Activated CD8-positive, alpha-beta T cell treated with anti-CD3 and anti-CD28 coated beads, Interleukin-2, amount 10 ng/mL, durations not matched to agents 7 days and 5 days (primary cell): ENCODE measurements at places on chromosomes 2 and 18.

DNA sequence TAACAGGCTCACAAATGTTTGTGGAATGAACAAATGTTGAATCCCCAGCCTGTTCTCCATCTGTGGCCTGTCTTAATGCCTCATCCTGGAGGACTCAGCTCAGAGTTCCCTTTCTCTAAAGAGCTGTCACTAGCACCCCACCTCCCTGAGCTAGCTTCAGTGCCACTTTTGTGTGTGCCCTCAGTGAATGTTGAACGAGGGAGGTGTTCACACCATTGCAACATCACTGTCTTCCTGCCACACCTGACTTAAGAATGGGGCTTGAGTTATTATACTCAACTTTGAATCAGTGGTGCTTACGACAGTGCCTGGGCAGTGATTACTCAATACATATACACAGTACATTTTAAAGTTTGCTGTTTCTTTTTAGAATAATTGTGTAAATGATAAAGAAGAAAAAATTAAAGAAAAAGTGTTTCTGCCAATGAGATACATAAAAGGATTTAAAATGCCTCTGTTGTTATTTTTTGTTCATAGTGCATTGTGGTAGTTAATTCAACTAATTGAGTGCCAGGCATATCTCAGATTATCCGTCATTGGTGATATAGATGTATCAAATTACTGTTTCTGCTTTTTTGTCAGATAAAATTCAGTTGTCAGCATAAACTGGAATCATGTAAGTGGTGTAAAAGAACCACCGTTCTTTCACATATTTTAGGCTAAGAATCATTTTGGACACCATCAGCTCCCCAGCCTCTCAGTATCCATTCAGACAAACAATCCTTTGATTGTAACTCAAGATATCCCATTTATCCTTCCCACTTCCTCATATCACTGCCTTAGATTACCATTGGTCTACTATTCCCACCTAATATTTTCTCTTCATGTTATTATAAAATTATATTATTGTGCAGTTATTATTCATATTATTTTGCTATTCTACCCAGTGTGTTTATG, 304.7 kb downstream of the PTPRM start:
- no peak for DNase-seq

GRCh38 chr18:57856557-57857280, 53.6 kb upstream of the ATP8B1 start:
- no peak for DNase-seq

GRCh38 chr2:152254486-152254885, 78.9 kb upstream of the STAM2 start:
- no peak for DNase-seq

DNA sequence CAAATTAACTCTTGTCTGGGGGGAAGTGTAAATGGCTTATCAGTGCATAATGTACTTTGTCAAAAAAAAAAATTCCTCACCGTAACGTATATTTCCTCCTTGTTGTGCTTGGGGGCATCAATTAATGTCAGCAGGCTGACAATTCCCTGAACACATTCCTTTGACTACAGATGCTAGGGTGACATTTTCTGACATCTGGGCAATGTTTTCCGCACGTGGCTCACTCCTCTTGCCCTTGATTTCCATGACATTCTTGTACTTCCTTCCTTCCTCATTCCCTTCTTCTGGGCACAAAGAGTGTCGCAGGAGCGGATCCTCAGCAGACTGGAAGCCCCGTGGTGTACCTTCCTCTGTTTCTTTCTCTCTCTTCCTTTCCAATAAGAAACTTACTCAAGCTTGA, 173.7 kb downstream of the SP3 start:
- DNase-seq: no peak

GRCh38 chr2:161898633-161899032, 175.4 kb downstream of the DPP4 start:
- no peak for DNase-seq

GRCh38 chr2:102356381-102356712, 751 bp downstream of the IL18R1 start:
- no peak for DNase-seq

DNA sequence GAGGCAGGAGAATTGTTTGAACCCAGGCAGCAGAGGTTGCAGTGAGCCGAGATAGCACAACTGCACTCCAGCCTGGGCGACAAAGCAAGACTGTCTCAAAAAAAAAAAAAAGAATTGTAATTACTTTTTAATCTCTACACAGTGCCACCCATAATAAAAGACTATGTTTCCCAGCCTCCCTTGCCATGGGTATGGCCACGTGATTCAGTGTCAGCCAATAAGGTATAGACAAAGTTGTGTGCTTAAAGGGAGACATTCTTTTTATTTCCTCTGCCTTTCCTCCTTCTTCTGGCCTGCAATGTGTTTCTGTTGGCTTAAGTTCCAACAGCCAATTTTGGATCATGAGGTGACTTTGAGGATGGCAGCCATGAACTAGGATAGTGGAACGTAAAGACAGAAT, 406.9 kb downstream of the LNPK start:
- no peak for DNase-seq

DNA sequence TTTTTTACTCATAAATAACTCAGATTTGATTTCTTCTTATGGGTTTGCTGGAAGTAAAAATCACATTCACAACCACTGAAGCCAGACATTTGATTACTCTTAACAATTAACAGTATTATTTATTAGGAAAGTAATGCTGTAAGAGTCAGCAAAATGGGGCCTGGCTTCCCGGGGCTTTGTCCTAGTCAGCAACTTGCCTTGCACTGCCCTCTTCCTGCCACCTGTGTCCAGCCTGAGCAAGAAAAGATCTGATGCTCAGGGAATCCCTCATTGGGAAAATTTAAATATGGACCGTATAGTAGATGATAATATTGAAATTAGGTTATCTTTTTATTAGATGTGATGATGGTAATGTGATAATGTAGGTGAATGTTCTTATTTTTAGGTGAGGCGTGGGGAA, 30.8 kb upstream of the ACYP2 start:
- DNase-seq: no peak

DNA sequence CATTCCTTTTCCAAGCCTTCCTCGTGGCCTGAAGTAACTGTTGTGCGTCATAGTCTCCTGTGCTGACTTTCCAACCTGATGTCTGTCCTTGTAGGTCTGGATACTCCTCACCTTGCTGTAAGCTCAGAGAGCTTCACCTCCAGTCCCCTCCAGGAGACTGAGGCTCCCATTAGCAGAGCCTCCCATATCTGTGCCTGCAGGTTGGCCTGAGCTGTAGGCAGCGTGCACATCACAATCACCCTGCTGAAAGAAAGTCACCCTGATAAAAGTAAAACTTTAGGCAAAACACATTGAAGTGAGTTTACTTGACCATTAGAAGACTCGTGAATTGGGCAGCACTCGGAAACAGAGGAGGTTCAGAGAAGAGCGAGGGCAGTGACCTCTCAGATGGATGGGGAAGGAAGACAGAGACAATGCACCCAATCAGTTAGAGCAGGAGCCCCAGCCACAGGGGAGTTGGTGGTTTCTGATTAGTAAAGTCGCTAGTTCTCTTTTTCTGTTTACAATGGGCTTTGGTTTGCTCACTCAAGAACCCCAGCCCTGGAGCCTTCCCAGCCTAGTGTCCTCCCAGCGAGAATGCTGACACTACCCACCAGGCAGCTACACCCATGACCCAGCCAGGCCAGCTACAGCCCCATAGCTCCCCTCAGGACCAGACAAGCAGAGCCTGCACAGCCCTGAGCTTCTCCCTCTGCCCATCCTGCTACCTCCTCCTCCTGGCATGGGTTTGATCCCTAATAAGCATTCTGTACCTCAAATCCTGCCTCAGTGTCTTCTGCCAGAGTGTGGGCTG, 12.1 kb upstream of the TPO start:
- DNase-seq: no peak

GRCh38 chr2:62267696-62268095, 71.8 kb downstream of the B3GNT2 start:
- DNase-seq: no peak

GRCh38 chr2:160901613-160902012, 258.6 kb upstream of the TANK start:
- no peak for DNase-seq

- no peak for DNase-seq
Measured at GRCh38 chr2:187390891-187391290, 57.2 kb downstream of the CALCRL start.

DNA sequence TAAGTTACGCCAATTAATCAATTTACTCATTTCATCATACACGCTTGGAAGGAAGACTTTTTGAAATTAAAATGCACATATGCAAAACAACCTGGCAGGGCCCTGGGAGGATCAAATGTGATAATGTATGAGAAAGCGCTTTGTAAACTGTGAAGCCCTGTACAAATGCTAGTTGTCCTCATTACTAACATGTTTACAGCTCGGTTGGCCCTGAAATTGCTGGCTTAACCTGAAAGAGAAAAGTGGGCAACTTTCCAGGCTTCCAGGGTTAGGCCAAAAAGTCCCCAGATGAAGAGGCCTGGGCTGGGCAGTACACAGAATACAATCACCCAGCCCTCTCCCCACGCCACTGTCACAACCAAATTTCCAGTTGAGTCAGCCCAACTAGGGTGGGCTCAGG, 60.2 kb downstream of the DNMT3A start:
- DNase-seq: no peak

DNA sequence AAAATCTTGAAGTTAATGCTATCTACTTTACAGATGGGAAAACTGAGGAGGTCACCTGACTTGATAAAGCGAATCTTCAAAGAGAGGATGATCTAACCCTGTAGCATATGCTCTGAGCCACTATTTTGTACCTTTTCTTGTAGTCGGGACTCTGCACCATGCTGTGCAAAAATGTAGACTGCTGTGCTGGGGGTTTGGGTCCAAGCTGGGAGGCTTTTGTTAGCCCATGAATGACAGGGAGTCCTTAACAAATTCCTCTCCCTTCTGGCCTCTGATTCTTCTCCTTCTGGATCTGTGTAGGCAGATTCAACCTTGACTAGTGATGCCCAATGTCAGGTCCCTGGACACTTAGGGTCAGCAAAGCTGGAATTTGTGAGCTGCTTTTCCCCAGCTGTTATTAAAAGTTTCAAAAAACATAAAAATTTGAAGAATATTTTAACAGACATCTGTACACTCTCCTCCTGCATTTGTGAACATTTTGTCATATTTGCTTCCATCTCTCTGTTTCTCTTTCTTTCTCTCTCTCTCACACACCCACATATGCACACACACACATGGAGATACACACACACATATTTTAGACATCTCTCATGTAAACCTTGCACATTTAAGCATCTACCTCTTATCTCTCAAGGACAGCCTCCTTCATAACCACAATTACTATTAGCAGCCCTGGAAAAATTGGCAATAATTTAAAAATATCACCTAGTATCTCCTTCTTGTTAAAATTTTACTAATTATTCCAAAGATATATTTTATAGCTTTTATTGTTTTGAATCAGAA, 335.0 kb upstream of the TRIB2 start:
- DNase-seq: no peak

DNA sequence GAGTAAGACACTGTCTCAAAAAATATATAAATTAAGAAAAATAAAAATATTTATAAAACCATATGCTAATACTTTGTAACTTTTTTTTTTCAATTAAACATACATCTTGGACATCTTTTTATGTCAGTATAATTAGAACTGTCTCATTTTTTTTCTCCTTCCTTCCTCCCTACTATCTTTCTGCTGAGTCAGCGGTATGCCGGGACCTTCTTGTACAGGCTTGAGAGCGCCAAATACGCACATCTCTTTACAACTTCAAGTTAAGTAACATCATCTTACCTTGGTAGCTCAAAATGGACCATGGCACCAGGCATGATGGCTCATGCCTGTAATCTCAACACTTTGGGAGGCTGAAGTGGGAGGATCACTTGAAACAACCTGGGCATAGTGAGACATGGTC, 153.4 kb downstream of the FAM161A start:
- DNase-seq: no peak

GRCh38 chr2:10838734-10839133, 26.1 kb upstream of the PDIA6 start:
- DNase-seq: no peak

- DNase-seq: peak; percentile 42
Measured at GRCh38 chr2:208373460-208374089, 33.0 kb upstream of the PTH2R start.

DNA sequence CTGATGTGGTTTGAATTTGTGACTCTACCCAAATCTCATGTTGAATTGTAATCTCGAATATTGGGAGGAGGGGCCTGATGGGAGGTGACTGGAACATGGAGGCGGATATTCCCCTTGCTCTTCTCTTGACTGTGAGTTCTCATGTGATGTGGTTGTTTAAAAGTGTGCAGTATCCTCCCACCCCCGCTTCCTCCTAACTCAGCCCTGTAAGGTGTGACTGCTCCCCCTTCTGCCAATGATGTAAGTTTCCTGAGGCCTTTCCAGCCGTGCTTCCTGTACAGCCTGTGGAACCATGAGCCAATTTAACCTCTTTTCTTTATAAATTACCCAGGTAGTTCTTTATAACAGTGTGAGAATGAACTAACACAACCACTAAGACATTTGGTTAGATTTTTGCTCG, 458.4 kb downstream of the THSD7B start:
- no peak for DNase-seq

GRCh38 chr2:64268330-64269048, 124.3 kb upstream of the PELI1 start:
- DNase-seq: no peak

GRCh38 chr2:136121204-136121910, 3.4 kb upstream of the CXCR4 start:
- no peak for DNase-seq

DNA sequence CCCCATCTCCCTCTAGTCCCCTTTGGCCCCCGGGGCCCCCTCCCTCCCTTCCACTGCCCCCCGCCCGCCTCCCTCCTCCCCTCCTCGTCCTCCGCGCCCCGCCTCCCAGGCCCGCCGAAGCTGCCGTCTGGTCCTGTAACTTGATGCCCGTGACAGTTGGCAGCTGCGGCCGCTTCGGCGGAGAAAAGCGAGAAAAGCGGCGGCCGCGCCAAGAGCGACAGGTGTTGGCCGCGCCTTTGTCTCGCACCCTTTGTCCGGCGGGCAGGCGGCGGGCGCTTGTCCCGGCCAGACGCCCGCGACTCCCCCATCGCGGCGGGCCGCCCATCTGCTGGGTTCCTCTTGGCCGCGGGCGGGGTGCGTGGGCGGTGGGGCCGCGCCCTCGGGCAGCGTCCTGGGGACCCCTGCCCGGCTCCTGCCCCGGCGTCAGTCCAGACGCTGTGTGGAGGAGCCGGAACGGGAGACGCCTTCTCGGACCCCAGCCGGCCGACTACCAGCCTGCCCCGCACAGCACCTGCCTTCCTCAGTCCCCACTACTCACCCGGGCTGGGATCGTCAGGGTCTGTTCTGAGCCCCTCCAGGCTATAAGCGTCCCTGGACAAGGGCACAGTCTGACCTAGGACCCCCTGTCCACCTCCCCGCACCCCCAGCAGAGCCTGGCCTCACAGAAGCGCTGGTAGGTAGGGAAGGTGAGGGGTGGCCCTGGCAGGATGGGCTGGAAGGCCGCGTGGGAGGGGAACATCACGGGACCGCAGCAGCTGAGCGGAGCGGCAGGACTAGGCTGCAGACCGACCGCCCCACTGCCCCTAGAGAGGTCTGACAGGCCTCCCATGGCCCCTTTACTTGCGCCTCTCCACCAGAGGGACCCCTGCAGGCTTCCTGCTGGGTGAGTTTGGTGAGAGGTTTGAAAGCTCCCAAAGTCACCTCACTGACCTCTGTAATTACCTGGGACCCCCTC, 1.2 kb upstream of the HES6 start:
- no peak for DNase-seq
